H4 (cell line): ENCODE measurements at places on chromosomes 5 and 9. TPM values are rescaled to one million over a fixed set of nuclear protein-coding genes. Genes with fewer than 3 reads are reported as not detected.

The TMEM245 gene
- 34.7 and 39.0 TPM in 2 replicates for total RNA-seq

The SLC36A2 gene
- total RNA-seq: 0.14 TPM in 1 of 2 replicates, not detected in the other

- DNase-seq: no peak
These were observed 27.5 kb upstream of the EFNA5 start for GRCh38 chr5:107698286-107698685.

GRCh38 chr9:113380869-113381378 is 4.1 kb upstream of the HDHD3 start:
- DNase-seq: no peak

The CCDC69 gene
- total RNA-seq: 4.9 and 7.2 TPM in 2 replicates

- no peak for DNase-seq
These were observed 10.1 kb upstream of the SPATA24 start for GRCh38 chr5:139413963-139414362.

DNA sequence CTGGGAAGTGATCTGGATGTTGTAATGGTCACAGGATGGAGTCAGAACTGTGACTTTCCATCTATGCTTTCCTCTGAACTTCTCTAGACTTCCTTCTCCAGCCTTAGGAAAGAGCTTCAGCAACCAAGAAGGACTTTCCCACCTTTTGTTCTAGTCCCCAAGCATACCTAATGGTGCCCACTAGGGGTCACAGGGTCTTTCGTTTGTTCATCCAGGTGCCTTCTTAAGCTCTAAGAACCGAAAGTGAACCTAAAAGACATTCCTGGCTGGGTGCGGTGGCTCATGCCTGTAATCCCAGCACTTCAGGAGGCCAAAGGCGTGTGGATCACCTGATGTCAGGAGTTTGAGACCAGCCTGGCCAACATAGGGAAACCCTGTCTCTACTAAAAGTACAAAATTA is 1.8 kb upstream of the WNT8A start:
- no peak for DNase-seq

DNA sequence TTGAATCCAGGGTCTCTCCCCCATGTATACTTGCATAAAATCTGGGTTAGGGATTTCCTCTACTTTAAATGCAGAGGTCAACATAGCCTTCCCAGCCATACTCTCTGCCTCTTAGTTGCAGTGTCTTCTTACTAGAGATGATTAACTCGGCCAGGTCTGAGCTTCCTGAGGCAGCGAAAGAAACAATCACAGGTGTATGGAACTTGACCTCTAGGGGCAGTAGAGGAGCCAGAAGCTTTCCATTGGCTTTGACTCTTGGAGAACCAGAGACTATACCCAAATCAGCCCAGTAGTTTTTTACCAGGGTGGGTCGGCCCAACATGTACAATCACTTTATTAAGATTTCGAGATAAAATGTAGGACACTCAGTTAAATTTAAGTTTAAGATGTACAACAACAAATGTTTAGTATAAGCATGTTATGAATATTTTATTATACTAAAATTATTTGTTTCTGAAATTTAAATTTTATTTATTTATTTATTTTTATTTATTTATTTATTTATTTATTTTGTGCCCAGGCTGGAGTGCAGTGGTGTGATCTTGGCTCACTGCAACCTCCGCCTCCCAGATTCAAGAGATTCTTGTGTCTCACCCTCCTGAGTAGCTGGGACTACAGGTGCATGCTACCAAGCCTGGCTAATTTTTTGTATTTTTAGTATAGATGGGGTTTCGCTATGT is 48.0 kb upstream of the DMRT3 start:
- DNase-seq: peak; percentile 6

The MCTP1 gene
- total RNA-seq: 3.3 and 6.5 TPM in 2 replicates

DNA sequence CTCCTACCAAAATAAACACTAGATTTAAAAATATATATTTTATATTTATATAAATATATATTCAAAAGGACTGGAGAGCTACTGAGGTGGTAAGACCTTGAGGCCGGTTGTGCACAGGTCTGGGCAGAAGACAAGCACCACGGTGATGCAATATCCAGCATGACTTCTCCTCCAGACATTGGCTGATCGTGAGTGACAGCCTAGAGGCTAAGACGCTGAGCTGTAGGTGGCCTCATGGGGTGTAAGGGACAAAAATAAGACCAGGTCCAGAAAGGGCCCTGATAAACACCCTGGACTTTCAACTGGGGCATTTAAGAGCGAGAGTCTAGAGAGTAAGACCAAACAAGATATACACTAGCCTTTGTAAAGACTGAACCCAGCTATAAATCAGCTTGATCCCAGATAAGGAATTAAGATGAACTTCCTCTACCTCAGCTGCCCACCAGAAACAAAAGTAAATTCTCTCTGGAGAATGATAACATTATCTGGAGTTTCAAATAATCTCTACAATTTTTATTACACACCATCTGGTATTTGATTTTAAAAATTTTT is 14.2 kb upstream of the C5orf47 start:
- no peak for DNase-seq

DNA sequence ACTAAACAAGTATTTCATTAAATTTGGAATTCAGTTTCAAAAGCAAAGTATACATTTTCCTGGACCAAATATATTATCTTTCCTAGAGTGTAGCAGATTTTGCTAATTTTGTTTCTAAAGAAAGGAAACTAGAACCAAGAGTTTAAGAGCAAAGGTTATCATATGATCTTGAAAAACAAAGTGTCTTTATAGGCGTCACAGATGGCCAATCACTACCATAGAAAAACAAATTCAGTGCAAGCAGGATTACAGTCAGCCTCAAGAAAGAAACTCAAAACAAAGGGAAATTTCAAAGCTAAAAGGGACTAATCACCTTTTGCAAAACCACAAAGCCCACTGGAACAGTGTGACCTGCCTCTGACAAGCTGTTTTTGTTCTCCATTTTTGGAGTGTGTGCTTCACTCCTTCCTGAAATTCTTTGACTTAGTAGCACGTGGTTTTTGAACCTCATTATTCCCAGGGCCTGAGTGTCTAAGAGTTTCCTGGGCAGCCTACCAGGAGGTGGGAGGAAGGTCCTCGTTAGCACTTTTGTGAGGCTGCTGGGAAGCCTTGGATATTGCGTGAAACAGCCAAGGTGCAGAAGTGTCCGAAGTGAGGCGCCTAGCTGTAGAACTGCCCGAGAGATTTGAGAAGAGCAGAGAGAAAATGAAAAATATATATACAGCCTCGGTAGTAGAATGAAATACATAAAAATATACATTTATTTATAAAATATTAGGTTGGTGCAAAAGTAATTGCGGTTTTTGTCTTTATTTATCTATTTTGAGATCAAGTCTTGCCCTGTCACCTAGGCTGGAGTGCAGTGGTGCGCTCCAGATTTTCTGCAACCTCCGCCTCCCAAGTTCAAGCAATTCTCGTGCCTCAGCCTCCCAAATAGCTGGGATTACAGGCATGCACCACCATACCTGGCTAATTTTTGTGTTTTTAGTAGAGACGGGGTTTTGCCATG is 246.1 kb downstream of the MARCHF11 start:
- no peak for DNase-seq

The SLC23A1 gene
- total RNA-seq: not detected in 2 replicates

The IL9 gene
- not detected in 2 replicates for total RNA-seq

- no peak for DNase-seq
These were observed 23.7 kb downstream of the RFK start for GRCh38 chr9:76370396-76371023.
